ENCODE measurements at places on chromosomes 7 and 10. TPM values are rescaled to one million over a fixed set of nuclear protein-coding genes. Genes with fewer than 3 reads are reported as not detected.

Gene GNG11
- total RNA-seq = 49.6 TPM

Gene MOGAT3
- not detected for total RNA-seq

Gene AGAP4
- total RNA-seq = 13.1 TPM

Gene TET1
- total RNA-seq = 20.4 TPM

Gene FAM25G
- total RNA-seq = not detected

Gene CHRM2
- total RNA-seq = 30.0 TPM

Gene MRPL32
- 46.5 TPM for total RNA-seq

Gene KCNH2
- not detected for total RNA-seq

Gene LEP
- total RNA-seq = not detected

Gene TRIM74
- total RNA-seq = 1.5 TPM

Gene PTF1A
- not detected for total RNA-seq

Gene IGF2BP3
- total RNA-seq = 70.0 TPM

Gene FAM131B
- total RNA-seq = 18.4 TPM

Gene PRTFDC1
- 4.4 TPM for total RNA-seq

Measured in osteocyte (in vitro differentiated cells).